HT1080 (cell line): ENCODE measurements at places on chromosomes 1 and 21.

DNA sequence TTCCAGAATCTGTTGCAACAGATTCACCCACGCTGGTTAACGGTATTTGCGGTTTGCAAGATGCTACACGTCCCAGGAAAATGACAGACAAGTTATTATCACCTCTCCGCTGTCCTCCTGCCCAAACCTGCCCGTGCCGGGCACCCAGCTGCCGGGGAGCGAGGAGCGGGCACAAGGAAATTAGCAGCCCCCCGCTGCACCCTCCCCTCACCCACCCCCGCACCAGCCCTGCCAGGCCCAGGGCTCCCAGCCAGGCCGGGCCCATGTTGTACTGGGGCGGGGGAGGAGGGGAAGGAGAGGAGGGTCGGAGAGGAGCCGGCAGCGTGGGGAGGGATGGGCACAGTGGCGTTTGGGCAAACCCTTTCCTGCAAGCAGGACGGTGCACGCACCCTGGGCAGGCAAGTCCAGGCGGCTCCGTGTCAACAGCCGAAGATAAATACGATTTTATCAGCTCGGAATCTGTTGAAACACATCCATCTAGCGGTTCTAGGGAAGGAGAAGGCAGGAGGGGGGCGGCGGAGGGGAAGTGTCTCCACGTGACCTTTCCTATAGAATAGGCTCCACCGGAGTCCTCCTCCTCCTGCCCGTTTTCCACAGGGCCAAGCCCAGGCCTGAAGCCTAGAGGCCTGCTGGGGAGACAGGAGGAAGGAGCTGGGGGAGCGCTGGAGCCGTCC is 35.1 kb upstream of the CCDC27 start:
- no peak for DNase-seq

- no peak for DNase-seq
Measured at GRCh38 chr21:35036465-35037383, 12.4 kb downstream of the RUNX1 start.

- no peak for DNase-seq
Measured at GRCh38 chr1:19577036-19577435, 67.1 kb upstream of the NBL1 start.

- no peak for DNase-seq
Measured at GRCh38 chr1:29120947-29121485, 2.7 kb downstream of the TMEM200B start.

DNA sequence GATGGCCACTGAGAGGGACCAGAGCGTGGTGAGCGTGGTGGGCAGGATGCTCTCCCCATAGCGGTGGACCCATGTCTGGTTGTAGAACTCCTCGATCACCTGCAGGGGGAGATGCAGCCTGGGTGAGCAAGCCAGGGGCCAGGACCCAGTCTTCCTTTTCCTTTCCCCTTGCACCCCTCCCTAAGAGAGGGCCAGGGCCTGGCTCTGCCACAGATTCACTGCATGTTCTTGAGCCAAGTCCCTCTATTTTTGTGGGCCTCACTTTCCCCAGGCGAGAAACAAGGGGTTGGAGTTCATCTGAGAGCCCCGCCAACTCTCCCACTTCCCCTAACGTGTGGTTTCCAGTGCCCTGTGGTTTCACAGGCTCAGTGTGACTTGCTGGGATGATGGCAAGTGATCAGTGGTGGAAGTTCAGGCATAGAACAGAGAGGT is 27.5 kb downstream of the SLC2A1 start:
- DNase-seq = peak; percentile 42

DNA sequence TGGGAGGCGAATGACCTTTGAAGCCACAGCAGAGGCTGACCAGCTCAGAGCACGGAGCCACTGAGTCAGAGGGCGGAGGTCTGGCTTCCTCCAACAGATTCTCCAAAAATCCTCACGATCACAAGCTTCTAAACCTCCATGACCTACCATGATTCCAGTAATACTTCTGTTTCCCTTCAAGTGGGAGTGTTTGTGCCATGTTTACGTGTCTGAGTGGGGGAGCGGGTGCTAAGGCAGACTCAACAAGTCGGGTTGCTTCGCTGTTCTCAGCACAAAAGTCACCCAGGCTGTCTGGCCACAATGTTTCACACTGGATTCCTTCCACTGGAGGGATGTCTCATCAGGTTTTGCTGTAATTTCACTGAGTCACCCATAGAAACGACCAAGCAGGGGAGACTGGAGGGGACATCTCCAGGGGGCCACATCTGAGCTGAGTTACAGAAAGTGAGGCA is 86.2 kb downstream of the SLC66A1 start:
- peak; percentile 52 for DNase-seq

GRCh38 chr1:67771749-67772148 is 61.5 kb downstream of the GNG12 start:
- no peak for DNase-seq
